Right ventricle myocardium inferior (tissue), 1 donor: ENCODE measurements at places on chromosomes 1 and 21. TPM values are rescaled to one million over a fixed set of nuclear protein-coding genes. Genes with fewer than 3 reads are reported as not detected.
A peak's percentile ranks its signal among the peaks of the same experiment; 100 is the strongest.

DNA sequence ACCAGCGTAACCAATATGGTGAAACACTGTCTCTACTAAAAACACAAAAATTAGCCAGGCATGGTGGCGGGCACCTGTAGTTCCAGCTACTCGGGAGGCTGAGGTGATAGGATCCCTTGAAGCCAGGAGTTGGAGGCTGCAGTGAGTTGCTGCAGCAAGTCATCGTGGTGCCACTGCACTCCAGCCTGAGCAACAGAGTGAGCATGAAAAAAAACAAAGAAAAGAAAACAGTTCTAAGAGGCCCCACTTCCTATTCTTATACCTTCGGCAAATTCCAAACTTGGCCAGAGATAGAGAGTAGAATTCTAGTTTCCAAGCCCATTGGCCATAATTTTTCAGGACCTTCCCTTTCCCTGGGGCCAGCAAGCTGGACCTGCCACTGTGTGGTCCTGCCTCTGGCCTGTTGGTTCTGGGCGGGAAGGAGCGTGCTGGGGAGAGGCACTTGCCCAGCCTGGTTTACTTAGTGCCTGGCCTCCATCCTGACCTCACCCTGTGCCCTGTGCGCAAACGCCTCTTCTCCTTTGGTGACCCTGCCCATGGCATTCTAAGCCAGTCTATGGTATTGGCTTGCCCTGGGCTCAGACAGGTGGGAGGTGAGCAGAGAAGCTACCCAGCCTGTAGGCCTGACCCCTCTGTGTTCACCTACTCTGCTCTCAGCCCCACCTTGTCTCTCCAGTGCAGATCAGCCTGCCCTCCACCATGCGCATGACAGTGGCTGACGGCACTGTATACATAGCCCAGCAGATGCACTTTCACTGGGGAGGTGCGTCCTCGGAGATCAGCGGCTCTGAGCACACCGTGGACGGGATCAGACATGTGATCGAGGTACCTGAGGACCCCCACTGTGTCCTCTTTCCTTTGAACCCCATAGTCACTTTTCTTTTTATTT, 11.0 kb downstream of the CA6 start:
- DNase-seq = no peak

GRCh38 chr21:36156815-36157670, at the start of gene DOP1B:
Gene DOP1B (plus strand): TSS chr21:36156824. CDS start chr21:36164734, 7,910 bp downstream.
- peak; percentile 76 for DNase-seq

The SPRR2G gene
- not detected for total RNA-seq

The SRGAP2C gene
- total RNA-seq = 14.0 TPM

GRCh38 chr1:109357616-109358015, 40.1 kb downstream of the SORT1 start:
- DNase-seq = no peak

DNA sequence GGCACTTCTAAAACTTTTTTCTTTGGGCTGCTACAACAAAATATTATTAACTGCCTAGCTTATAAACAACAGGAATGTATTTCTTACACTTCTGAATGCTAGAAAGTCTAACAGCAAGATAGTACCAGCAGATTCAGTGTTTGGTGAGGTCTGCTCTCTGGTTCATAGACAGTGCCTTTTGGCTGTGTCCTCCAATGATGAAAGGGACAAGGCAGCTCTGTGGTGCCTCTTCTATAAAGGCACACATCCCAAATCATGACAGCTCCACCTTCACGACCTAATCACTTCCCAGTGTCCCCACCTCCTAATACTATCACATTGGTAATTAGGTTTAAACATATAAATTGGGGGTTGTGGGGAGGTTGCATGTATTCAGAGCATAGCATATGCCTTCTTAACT, 9.5 kb downstream of the CFH start:
- no peak for DNase-seq

- DNase-seq = no peak
Observed at GRCh38 chr1:79974659-79975058, 968.1 kb upstream of the ADGRL4 start.

DNA sequence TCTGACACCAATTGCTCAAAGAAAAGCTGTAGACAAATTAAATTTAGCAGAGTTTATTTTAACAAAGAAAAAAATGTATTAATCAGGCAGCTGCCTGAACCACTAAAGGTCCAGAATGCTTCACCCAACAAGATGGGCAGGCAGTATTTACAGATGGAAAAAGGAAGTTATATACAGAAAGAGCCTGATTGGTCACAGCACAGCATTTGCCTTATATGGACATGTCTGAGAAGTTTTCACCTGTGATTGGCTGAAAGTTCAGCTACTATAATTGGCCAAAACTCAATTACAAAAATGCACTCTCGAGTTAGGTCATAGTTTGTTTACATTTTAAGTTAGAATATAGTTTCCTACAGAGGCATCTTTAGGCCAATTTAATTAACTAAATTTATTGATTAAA, 15.1 kb upstream of the FMO1 start:
- DNase-seq = no peak

GRCh38 chr21:24617819-24618218, 989.5 kb downstream of the MRPL39 start:
- DNase-seq = no peak

DNA sequence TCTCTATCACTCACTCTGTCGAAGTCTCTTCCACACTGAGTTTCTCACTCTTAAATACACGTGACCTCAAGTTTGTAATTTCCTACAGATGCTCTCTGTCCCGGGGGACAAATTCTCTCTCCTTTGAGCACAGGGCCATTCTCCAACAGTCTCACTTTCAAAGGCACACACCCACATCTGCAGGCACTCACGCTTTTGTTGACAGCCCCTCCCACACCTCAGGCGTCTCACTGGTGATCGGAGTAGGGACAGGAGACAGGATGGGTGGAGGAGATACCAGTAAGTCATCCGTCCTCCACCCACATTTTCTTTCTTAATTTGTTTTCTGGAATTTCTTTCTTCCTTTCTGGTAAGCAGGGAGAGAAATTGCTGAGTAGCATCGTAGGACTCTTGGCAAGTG, 40.6 kb upstream of the GREM2 start:
- DNase-seq = no peak

GRCh38 chr21:44736291-44737004, 25.1 kb upstream of the TSPEAR start:
- no peak for DNase-seq
